ENCODE measurements at places on chromosomes 6 and 20. TPM values are rescaled to one million over a fixed set of nuclear protein-coding genes. Genes with fewer than 3 reads are reported as not detected.

DNA sequence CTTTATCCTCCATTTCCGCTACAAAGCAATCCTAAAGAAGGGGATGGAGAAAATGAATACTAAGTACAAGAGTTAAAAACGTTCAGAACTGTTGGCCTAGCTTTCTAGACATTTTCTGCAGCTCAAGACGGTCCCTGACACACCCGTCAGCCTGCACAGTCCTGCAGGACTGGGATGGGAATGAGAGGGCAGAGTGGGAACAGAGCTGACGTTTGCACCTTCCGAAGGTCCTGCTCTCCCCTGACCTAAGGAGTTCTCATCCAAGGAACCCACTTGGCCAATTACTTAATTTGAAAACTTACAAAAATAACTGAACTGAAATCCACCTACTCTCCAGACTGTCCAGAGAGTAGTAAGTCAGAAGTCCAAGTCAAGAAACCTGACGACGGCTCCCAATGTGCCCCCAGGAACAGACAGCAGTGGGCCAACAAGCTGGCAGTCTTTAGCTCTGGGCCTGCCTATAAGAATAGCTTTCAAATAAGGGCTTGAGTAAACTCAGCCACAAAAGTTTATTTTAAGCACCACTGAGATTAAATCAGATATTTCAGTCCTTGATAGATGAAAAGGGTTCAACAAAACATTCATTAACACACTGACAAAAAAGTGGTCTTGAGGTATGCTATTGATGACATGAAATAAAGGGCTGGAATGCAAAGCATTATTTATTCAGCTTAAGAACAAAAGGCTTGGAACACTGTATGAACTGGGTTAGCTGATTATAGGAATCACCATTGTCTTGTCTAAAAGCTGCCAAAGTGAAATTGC lies 76.8 kb downstream of the CNKSR3 start:
- DNase-seq: no peak

DNA sequence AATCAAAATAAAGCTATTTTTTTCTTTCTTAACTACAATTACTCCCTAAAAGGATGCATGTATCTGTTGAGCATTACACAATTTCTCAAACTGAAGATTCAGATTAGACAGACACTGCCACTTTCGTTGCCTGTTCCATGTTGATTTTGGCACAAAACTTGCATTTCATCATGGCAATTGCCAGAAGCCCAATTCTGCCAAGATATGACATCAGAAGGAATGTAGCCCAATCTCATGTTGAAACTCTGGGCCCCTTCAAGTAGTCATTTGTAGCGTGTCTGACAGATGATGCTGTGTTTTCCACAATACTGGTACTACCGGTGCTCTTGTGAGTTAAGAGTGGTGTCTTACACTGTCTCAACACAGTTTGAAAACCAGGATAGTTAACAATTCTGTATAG lies 705.4 kb downstream of the PTPRT start:
- no peak for DNase-seq

- DNase-seq: no peak
These were observed 208.7 kb downstream of the ALDH8A1 start for GRCh38 chr6:134741200-134741536.

DNA sequence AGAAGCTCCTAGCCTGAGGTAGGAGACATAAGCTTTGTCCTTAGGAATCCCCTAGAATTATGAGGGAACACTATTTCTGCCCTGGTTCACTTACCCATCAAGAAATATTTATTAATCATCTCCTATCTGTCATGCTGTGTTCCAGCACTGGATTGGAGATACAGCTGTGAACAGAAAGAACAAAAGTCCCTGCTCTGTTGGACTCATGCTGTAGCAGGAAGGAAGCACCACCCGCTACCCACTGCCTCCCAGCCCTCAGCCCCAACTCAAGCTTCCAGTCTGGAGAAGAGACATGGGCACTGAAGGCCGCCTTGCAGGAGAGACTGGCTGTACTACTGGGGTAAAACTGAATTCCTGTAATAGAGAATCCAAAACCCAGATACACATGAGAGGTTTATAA lies 78.0 kb downstream of the MDGA1 start:
- DNase-seq: no peak

- DNase-seq: no peak
These were observed 31.7 kb upstream of the CCN5 start for GRCh38 chr20:44683263-44684046.

GRCh38 chr6:94893327-94893726 lies 684.0 kb upstream of the MANEA start:
- DNase-seq: no peak

DNA sequence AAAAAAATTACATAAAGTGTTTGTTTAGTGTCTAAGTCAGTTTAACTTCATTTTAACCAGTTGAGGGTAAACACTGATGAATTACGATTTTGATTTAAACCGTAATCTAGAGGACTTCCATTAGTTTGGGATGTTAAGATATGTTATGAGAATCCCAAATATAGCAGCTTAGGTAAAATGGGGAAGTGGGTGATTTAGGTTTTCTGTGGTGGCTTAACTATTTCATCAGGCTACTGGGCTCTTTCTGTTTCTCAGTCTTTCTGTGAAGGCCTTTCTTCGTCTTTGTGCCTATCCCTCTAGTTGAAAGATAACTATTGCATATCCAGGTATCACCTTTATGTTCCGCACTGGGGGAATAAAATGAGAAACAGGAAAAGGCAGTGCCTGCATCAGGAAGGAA lies 27.9 kb downstream of the CENPW start:
- DNase-seq: no peak

DNA sequence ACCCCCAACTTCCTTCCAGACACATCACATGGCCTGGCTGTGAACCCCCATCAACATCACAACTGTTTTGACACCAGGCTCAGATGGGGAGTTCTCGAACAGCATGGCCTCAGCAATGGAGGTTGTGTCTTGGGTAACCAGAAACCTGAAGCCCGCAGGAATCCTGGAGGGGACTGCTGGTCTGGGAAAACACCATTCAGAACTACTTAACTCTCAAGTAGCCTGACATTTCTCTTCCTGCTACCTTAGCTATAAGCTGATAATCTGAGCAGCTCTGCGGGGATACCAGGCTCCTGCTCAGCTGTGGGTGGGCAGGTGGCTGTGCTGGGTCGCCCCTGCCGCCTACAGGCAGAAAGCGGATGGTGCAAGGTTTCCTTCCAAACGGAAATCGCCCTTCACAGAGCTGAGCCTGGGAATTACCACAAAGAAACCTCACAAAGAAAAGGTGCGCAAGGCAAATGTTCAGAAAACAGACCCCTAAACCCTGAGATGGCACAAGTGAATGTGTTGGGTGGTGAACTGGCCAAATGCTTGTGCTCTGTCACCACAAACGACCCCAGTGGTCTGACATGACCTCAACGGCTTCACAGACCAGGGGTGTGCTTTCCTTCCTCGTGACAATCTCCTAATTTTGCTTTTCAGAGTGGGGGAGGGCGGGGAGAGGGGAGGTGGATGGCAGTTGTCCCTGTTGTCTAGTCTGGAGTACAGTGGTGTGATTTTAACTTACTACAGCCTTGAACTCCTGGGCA lies 29.5 kb downstream of the SNX5 start:
- peak; percentile 81 for DNase-seq

GRCh38 chr6:35590622-35591066 lies 77.9 kb upstream of the TULP1 start:
- peak; percentile 69 for DNase-seq

DNA sequence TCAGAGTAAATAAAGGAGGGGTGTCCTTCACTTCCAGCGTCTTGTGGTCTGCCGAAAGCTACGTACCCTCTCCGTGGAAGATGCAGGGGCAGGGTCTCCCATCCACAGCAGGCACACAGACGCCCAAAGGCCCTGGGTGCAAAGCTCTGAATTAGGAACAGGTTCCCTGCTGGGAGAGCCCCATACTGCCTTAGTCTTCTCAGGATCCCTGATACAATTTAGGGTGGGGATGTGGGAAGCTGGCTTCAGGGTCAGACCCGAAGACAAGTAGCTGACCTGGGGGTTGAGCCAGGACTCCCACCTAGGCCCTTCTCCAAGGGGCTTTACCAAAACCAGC lies 74.1 kb downstream of the TTLL2 start:
- no peak for DNase-seq

DNA sequence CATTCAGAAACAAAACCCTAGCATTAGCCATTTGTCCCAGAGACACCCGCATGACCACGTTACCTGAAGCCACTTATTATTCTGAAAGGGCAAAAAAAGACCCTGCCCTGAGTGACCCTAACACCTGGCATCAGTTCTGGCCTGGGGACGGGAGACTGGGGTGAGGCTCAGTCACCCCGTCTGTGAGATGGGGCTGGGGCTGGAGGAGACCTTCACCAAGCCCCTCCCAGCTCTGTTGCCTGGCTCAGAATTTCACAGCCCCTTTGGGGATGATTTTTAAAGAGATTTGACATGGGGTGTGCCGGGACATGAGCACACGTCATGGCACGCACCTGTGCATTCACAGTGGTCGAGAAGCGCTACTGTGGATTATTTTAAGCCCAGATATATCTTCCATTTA lies 1.4 kb upstream of the BPIFB6 start:
- no peak for DNase-seq

DNA sequence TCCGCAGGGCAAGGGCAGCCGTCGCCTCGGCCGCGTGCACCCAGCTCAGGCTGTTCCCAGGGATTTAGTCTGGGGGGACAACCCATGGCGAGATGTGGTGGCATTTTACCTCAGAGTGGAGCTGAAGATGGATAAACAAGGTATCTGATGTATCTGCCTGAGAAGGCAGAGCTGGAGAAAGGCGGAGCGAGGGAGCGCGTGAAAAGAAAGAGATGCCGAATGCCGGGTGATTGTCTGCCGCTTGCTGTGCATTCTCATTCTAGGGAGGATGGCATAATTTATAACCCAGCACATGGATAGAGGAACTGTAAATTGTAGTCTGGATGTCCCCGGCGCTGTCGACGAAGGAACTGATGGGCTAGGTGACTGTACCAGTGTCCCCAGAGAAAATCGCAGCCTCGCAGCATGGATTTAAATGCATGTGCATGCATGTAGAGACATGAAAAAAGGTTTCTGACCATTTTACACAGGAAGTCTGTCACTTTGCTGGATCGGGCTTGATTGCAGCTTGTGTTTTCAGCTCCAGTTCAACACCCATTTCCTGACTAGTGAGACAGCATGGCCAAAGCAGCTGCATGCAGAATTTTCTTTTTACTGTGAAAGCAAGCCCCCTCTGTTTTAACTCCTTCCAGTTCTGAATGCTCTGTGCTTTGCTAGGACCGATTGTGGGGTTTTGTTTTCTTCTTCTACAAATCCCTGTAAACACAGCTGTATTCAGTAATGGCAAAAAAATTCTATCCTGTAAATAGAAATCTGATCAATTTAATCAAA lies 149.7 kb downstream of the PRL start:
- DNase-seq: peak; percentile 39

DNA sequence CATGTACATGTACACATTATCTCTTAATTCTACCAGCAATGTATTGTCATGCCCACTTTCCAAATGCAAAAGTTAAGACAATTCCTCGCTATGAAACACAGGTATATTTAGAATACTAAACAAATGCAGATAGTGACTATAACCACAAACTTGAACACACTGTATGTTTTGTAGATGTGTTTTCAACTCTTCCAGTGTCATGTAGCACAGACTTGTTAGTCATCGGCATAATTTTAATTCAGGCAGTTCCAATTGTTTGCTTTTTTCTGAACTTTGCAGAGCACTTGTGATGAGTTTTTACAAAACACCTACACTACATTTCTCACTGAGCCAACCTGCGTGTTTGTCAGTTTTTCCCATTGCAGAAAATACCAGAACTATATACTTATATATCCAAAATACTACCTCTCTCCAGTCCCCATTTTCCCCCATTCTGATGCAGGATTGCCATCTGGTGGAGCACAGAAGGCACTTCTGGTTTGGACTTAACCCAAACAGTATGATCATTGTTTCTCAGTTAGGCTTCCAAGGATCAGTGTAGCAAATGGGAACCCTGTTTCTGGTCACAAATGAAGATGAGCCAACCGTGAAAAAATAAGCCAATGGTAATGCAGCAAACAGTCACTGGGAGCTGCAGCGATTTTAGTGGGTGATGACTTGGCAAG lies 143.4 kb downstream of the ADGRB3 start:
- DNase-seq: peak; percentile 13

GRCh38 chr20:22815206-22815551 lies 219.9 kb upstream of the SSTR4 start:
- no peak for DNase-seq

- no peak for DNase-seq
These were observed 143.6 kb upstream of the KCNG1 start for GRCh38 chr20:51166489-51166888.

DNA sequence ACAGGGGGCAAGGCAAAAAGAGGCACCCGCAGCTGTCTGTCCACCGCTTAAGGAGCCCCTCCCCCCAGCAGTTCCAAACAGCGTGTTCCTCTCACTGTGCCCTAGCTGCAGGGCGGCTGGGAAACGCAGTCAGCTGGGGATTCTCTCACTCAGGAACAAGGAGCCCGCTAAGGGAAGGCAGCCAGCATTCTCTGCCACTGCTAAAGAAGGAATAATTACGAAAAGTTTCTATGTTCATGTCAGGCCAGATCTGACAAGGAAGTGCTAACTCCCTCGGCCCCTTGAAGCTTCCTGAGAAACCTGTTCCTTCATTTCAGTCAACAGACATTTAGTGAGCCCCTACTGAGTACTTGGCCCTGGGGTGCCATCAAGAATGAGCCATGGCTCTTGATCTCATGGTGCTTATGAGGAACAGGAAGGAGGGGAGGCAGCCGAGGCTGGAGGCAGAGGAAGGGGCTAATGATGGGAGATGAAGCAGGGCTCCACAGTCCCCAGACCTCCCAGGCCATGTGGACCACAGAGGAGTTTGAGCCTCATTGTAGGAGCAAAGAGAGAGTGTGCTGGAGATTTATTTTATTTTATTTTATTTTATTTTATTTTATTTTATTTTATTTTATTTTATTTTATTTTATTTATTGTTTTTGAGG lies 101.7 kb upstream of the PMEPA1 start:
- no peak for DNase-seq

- no peak for DNase-seq
These were observed 2.2 kb upstream of the EPB41L2 start for GRCh38 chr6:131065112-131065823.

GRCh38 chr6:14276667-14277404 lies 159.3 kb downstream of the CD83 start:
- DNase-seq: no peak

GRCh38 chr6:16762268-16762549 lies 949 bp upstream of the ATXN1 start:
- no peak for DNase-seq

- no peak for DNase-seq
These were observed 81.5 kb upstream of the ISM1 start for GRCh38 chr20:13139459-13140150.

GRCh38 chr6:130756824-130757223 lies 70.4 kb upstream of the SMLR1 start:
- no peak for DNase-seq

GRCh38 chr6:163741743-163742363 lies 327.3 kb downstream of the QKI start:
- no peak for DNase-seq

- DNase-seq: no peak
These were observed 8.7 kb upstream of the HLA-E start for GRCh38 chr6:30480536-30481156.

- no peak for DNase-seq
These were observed 17.0 kb downstream of the NCR2 start for GRCh38 chr6:41352396-41352795.

The OPRL1 gene
- 1.3 TPM for total RNA-seq

The EPB41L1 gene
- 21.9 TPM for total RNA-seq

The RAB5IF gene
- total RNA-seq: 61.6 TPM

The MOXD1 gene
- total RNA-seq: 1.8 TPM

The HAO1 gene
- not detected for total RNA-seq

The ANGPT4 gene
- not detected for total RNA-seq

The THEMIS gene
- total RNA-seq: 0.35 TPM

The HDGFL1 gene
- total RNA-seq: not detected

The C6orf163 gene
- 2.9 TPM for total RNA-seq

The SNAI1 gene
- total RNA-seq: 2.9 TPM

The DSP gene
- total RNA-seq: 250 TPM

The LY6G6C gene
- total RNA-seq: not detected

All from right cardiac atrium (tissue), 5 donors.